Naive thymus-derived CD8-positive, alpha-beta T cell (primary cell): ENCODE measurements at places on chromosomes 13 and 19. TPM values are rescaled to one million over a fixed set of nuclear protein-coding genes. Genes with fewer than 3 reads are reported as not detected.

DNA sequence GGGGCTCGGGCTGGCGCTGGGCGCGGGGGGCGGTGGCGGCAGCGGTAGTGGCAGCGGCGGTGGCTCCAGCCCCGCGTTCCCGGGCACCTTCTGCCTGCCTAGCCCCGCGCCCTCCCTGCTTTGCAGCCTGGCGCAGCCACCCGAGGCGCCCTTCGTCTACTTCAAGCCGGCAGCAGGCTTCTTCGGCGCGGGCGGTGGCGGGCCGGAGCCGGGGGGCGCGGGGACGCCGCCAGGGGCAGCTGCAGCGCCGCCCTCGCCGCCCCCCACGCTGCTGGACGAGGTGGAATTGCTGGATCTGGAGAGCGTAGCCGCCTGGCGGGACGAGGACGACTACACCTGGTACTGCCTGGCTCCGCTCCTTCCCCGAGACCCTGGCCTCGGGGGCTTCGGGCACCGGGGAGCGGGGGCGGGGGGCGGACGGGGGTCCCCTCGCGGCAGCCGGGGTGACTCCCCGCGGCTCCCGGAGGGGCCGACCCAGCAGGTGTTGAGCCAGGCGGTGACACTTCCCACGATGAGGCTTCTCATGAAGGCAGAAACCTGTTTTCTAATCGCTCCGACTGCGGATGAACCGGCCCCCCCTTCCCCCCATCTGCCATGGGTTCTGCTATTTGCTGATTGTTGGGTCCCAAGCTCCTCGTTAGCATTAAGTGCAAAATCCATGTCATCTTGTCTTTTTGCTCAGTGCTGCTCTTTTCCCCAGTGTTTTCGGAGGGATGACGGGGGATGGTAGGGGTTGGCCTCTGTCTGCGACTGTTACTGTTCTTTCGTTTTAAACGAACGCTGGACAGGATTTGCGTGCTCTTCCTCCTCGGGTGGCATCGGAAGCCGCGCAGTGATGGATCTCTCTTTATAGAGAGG, 943 bp downstream of the SLAIN1 start:
- peak; percentile 47 for DNase-seq
- no peaks in the 10 kb centered on the region for H3K27me3 ChIP-seq
- H3K27ac ChIP-seq = peak overlapping the region; percentile 97
- H3K4me3 ChIP-seq = peak overlapping the region; percentile 97
- H3K4me1 ChIP-seq = peaks cover 49% of the 10 kb centered on the region
- peaks cover 3% of the 10 kb centered on the region for H3K36me3 ChIP-seq

DNA sequence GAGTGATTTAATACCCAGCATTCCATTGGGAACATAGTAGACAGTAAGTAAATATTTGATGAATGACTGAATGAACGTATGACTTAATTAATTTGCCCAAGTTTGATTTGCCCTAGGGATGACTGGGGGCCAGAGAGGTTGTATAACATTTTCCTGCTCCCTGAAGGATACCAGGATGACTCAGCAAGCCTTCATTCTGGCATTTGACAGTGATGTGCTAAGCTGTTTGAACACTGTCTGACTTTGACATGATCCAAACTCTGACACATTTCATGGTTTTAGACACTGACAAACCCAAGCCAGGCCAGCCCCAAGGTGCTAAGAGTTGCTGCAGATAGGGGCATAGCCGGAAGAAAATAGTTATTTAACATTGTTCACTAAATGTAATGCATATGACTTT, 53.4 kb upstream of the KLF12 start:
- peaks cover 20% of the 10 kb centered on the region for H3K4me1 ChIP-seq
- no peaks in the 10 kb centered on the region for H3K27me3 ChIP-seq
- DNase-seq = no peak
- H3K36me3 ChIP-seq = no peaks in the 10 kb centered on the region
- H3K27ac ChIP-seq = no peak overlapping the region
- no peak overlapping the region for H3K4me3 ChIP-seq

GRCh38 chr13:30735025-30735871, at the start of gene ALOX5AP:
ALOX5AP (plus strand) TSS chr13:30735543; CDS start chr13:30735606, 63 bp downstream.
- peak within 1 kb of the TSS; percentile 66 for H3K27ac ChIP-seq
- peak within 1 kb of the TSS; percentile 98 for H3K4me3 ChIP-seq
- DNase-seq = peak; percentile 47
- no peaks in the 10 kb centered on the region for H3K27me3 ChIP-seq
- H3K36me3 ChIP-seq = no peaks in the 10 kb centered on the region
- H3K4me1 ChIP-seq = peaks cover 65% of the 10 kb centered on the region

DNA sequence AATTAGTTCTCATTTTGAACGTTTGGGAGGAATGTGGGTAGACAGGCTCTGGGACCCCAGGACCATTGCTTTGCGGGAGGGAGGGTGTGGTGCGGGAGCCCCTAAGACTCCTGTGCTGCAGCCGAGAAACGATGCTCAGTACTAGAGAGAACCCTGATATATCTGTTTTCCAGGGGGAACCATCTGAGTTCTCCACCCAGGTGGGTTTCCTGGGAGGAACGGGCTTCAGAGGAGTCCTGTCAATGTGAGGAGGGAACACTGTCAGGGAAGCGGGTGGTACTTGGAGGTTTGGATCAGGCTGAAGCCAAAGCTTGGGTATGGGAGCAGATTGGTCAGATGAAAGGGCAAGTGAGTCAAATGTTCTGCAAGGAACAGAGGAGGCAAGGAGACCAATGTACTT, 358.0 kb downstream of the FGF9 start:
- H3K27ac ChIP-seq = no peak overlapping the region
- DNase-seq = no peak
- H3K27me3 ChIP-seq = no peaks in the 10 kb centered on the region
- no peaks in the 10 kb centered on the region for H3K4me1 ChIP-seq
- no peaks in the 10 kb centered on the region for H3K36me3 ChIP-seq

DNA sequence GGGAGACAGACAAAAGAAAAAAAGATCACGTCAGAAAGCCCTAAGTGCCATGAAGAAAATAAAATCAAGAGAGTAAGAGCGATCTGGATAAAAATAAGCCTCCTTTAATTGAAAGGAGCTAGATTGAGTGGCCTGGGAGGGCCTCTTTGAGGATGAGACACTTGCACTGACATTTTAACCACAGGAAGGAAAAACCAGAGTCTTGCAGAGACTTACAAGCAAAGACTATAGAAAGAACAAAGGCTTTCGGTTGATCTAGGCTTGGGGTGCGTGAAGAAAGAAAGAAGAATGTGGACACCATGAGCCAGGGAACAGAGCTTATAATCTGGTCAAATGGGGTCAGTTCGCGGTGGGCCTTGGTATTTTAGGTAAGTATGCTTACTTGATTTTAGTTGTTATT, 342.7 kb downstream of the COG6 start:
- peaks cover 21% of the 10 kb centered on the region for H3K4me1 ChIP-seq
- no peaks in the 10 kb centered on the region for H3K27me3 ChIP-seq
- peak overlapping the region; percentile 74 for H3K4me3 ChIP-seq
- peak; percentile 32 for DNase-seq
- peak overlapping the region; percentile 5 for H3K27ac ChIP-seq

- no peaks in the 10 kb centered on the region for H3K4me1 ChIP-seq
- no peak overlapping the region for H3K4me3 ChIP-seq
- H3K36me3 ChIP-seq = no peaks in the 10 kb centered on the region
- no peak overlapping the region for H3K27ac ChIP-seq
Measured at GRCh38 chr13:101205408-101205807, 210.9 kb downstream of the NALCN start.

GRCh38 chr13:90577726-90578125, 769.8 kb upstream of the MIR17HG start:
- no peaks in the 10 kb centered on the region for H3K4me1 ChIP-seq
- no peak overlapping the region for H3K4me3 ChIP-seq

- peaks cover 56% of the 10 kb centered on the region for H3K4me1 ChIP-seq
- H3K36me3 ChIP-seq = peaks cover 8% of the 10 kb centered on the region
- H3K27me3 ChIP-seq = no peaks in the 10 kb centered on the region
- DNase-seq = no peak
Measured at GRCh38 chr19:47485210-47485609, 1.2 kb upstream of the KPTN start.

- H3K27me3 ChIP-seq = no peaks in the 10 kb centered on the region
- peak overlapping the region; percentile 92 for H3K27ac ChIP-seq
- H3K36me3 ChIP-seq = no peaks in the 10 kb centered on the region
- peak overlapping the region; percentile 93 for H3K4me3 ChIP-seq
Measured at GRCh38 chr19:1261798-1262622, 7.1 kb upstream of the CIRBP start.

GRCh38 chr13:50215399-50215798, 200.2 kb downstream of the KCNRG start:
- DNase-seq = no peak
- no peaks in the 10 kb centered on the region for H3K27me3 ChIP-seq
- H3K4me3 ChIP-seq = no peak overlapping the region
- H3K27ac ChIP-seq = no peak overlapping the region

- H3K4me1 ChIP-seq = peaks cover 22% of the 10 kb centered on the region
- no peak overlapping the region for H3K4me3 ChIP-seq
- DNase-seq = no peak
- H3K36me3 ChIP-seq = no peaks in the 10 kb centered on the region
Measured at GRCh38 chr19:18057557-18057956, 29.2 kb downstream of the IL12RB1 start.

DNA sequence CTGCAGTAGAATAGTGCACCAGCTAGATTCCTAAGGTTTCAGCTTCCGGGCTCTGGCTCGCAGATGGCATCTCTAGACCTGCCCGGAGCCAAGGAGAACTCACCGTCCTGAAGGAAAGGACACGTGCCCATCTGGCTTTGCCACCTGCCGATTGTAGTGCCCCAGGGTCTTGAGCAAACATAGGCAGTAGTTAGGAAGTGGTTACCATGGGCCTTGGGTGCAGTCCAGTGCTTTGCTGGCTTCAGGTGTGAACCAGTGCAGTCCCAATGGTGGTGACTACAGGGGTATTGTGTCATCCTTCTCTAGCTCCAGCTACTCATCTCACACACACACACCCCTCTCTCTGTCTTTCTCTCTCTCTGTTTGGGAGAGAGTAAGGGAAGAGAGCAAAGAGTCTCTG, 61.4 kb upstream of the TEX29 start:
- no peaks in the 10 kb centered on the region for H3K27me3 ChIP-seq
- no peak overlapping the region for H3K4me3 ChIP-seq
- H3K4me1 ChIP-seq = no peaks in the 10 kb centered on the region
- H3K27ac ChIP-seq = no peak overlapping the region
- H3K36me3 ChIP-seq = peaks cover 17% of the 10 kb centered on the region
- no peak for DNase-seq

DNA sequence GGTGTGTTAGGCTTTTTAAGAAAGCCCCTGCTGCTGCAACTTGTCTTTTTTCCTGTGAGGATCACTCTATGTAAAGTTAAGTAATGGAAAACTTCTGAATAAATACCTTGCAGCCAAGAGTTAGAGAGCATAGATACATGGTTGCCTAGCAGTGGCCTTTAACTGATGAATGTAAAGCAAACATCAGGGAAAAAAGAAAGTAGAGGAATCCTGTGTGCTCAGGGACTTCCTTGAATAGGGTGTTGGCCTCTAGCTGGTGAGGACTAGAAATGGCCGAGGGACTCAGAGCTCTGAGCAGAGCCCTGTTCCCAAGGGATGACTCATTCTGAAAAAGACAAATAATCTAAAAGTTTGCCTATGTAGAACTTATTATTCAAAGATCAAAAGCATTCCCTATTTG, 135.7 kb downstream of the MIPEP start:
- H3K27ac ChIP-seq = no peak overlapping the region
- peaks cover 9% of the 10 kb centered on the region for H3K36me3 ChIP-seq
- H3K4me1 ChIP-seq = no peaks in the 10 kb centered on the region
- no peak for DNase-seq
- no peak overlapping the region for H3K4me3 ChIP-seq
- no peaks in the 10 kb centered on the region for H3K27me3 ChIP-seq

- peaks cover 64% of the 10 kb centered on the region for H3K4me1 ChIP-seq
- H3K4me3 ChIP-seq = no peak overlapping the region
- H3K27me3 ChIP-seq = no peaks in the 10 kb centered on the region
- no peaks in the 10 kb centered on the region for H3K36me3 ChIP-seq
Measured at GRCh38 chr19:17103177-17103576, 27.6 kb downstream of the MYO9B start.

DNA sequence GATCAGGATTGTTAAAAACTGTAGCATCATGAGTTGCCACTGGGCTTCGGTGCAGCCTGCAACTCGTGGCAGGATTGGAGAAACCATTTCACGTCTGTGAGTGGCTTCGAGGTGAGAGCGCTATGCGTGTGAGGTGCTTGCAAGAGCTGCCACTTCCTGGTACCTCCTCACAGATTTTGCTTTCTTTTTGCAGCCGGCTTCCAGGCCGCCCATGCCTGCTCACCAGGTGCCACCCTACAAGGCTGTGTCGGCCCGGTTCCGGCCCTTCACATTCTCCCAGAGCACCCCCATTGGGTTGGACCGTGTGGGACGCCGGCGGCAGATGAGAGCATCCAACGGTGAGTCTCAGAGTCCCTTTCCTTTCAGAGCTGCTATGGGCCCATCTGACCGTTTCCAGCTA, 57.9 kb upstream of the C1QTNF9 start:
- H3K27ac ChIP-seq = peak overlapping the region; percentile 93
- H3K27me3 ChIP-seq = no peaks in the 10 kb centered on the region
- peaks cover 12% of the 10 kb centered on the region for H3K36me3 ChIP-seq
- peak; percentile 59 for DNase-seq
- H3K4me3 ChIP-seq = peak overlapping the region; percentile 95
- peaks cover 81% of the 10 kb centered on the region for H3K4me1 ChIP-seq

DNA sequence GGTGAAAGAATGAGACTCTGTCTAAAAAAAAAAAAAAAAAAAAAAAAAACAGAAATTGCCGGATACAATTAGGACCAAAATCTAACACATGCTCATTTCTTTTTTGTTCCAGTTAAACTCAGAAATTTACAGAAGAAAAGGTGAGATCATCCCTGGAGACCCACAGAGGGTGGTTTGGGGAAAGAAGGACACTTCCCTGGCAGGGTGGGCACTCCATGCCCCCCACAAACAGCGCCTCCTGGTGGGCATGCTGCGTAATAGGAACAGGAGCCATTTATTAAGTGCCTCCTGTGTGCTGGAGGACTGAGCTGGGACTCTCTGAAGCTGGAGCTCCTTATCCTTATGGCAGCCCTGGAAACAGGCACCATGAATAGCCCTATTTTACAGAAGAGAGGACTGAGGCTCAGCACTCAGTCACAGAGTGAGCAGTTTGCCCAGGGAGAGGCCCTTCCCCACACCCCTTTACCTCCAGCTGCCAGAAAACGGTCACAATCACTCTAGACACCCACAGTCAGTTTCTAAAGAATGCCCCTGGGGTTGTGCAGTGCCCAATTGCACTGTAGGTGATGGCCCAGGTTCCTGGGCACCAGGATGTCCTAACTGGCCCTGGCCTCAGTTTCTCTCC, 10.1 kb downstream of the C19orf38 start:
- H3K27me3 ChIP-seq = no peaks in the 10 kb centered on the region
- H3K4me1 ChIP-seq = peaks cover 1% of the 10 kb centered on the region
- DNase-seq = peak; percentile 44
- H3K4me3 ChIP-seq = no peak overlapping the region

GRCh38 chr13:105787632-105788031, 747.8 kb downstream of the EFNB2 start:
- no peak overlapping the region for H3K27ac ChIP-seq
- no peak overlapping the region for H3K4me3 ChIP-seq
- H3K36me3 ChIP-seq = no peaks in the 10 kb centered on the region

The PRODH2 gene
- not detected for total RNA-seq

The ARRDC5 gene
- 28.7 TPM for total RNA-seq

The ENOX1 gene
- total RNA-seq = not detected

The ADPRHL1 gene
- total RNA-seq = 1.2 TPM

The LCP1 gene
- 409 TPM for total RNA-seq

The LIM2 gene
- not detected for total RNA-seq
